ENCODE measurements at places on chromosomes 3 and 15. TPM values are rescaled to one million over a fixed set of nuclear protein-coding genes. Genes with fewer than 3 reads are reported as not detected.

DNA sequence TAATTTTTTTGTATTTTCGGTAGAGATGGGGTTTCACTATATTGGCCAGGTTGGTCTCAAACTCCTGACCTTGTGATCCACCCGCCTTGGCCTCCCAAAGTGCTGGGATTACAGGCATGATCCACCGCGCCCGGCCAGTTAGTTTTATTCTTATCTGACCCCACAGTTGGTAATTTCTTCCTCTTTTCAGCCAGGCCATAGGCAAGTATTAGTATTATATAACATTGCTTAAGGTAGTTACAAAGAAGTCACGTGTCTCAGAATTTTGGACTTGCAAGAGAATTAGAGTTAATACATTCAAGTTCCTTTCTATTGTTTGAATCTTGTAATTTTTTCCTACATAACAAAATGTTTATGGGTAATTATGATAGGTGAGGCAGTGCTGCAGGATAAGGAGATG is 334.8 kb downstream of the LPP start:
- H3K4me3 ChIP-seq = no peak overlapping the region
- H3K4me1 ChIP-seq = peaks cover 12% of the 10 kb centered on the region
- no peaks in the 10 kb centered on the region for H3K27me3 ChIP-seq
- DNase-seq = no peak
- H3K36me3 ChIP-seq = peaks cover 18% of the 10 kb centered on the region

GRCh38 chr15:75796321-75796720 is 46.9 kb upstream of the UBE2Q2 start:
- H3K27ac ChIP-seq = no peak overlapping the region
- H3K4me3 ChIP-seq = no peak overlapping the region
- no peak for DNase-seq
- H3K27me3 ChIP-seq = peaks cover 26% of the 10 kb centered on the region
- no peaks in the 10 kb centered on the region for H3K4me1 ChIP-seq

DNA sequence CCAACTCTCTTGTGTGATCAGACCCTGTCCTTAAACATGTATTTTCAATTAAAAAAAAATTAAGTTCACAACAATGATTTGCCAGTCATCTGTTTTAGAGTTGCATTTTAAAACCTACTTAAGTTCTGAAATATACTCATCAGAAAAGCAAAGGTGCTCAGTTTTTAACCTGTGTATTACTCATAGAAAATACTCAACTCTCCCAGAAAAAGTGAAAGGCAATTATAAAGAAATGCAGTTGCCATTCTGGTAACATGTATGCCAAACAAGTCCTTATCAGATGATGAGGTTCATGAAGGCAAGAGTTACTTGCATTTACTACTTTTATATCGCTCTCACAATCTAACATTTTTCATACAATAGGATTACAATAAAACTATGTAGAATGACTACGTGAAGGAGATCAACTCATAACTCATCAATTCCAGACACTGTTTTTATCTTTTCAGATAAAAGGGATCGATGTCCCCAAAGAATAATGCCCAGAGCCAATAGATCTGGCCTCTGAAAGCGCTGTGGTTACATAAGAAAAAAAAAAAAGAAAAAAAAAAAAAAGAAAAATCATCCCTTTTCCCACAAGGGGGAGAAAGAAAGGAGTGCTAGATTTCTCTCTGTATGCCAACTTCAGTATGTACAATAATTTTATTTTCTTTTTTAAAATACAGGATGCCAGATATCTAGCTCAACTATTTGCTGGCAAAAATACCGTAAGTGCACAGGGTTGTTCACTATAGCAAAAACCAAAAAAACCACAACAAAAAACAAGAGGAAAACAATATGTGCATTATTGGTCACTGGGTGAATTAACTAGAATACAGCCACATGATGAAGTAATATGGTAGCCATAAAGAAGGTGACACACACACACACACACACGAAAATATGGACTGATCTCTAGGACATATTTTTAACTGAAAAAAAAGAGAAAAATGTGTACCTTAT is 137.4 kb downstream of the NR1I2 start:
- H3K36me3 ChIP-seq = peaks cover 28% of the 10 kb centered on the region
- peaks cover 5% of the 10 kb centered on the region for H3K4me1 ChIP-seq
- H3K27ac ChIP-seq = no peak overlapping the region
- H3K27me3 ChIP-seq = no peaks in the 10 kb centered on the region

DNA sequence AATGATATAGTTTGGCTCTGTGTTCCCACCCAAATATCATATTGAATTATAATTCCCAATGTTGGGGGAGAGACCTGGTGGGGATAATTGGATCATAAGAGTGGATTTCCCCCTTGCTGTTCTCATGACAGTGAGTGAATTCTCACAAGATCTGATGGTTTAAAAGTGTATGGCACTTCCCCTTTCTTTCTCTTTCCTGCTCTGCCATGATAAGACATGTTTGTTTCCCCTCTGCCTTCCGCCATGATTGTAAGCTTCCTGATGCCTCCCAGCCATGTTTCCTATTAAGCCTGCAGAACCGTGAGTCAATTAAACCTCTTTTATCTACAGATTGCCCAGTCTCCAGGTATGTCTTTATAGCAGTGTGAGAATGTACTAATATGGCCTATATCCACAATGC is 126.7 kb upstream of the GMNC start:
- no peak overlapping the region for H3K27ac ChIP-seq
- no peak overlapping the region for H3K4me3 ChIP-seq
- no peaks in the 10 kb centered on the region for H3K27me3 ChIP-seq

AADAC gene
- total RNA-seq = not detected

IQCF5 gene
- total RNA-seq = not detected

Data from MCF 10A (cell line).